Hematopoietic multipotent progenitor cell (in vitro differentiated cells): ENCODE measurements at places on chromosomes 12 and 14.

- no peak for DNase-seq
Measured at GRCh38 chr14:74065746-74066575, 18.3 kb downstream of the ALDH6A1 start.

GRCh38 chr14:81120501-81120900 is 100.3 kb downstream of the GTF2A1 start:
- DNase-seq, result no peak

- no peak for DNase-seq
Measured at GRCh38 chr14:105093431-105094192, 28.4 kb upstream of the GPR132 start.

DNA sequence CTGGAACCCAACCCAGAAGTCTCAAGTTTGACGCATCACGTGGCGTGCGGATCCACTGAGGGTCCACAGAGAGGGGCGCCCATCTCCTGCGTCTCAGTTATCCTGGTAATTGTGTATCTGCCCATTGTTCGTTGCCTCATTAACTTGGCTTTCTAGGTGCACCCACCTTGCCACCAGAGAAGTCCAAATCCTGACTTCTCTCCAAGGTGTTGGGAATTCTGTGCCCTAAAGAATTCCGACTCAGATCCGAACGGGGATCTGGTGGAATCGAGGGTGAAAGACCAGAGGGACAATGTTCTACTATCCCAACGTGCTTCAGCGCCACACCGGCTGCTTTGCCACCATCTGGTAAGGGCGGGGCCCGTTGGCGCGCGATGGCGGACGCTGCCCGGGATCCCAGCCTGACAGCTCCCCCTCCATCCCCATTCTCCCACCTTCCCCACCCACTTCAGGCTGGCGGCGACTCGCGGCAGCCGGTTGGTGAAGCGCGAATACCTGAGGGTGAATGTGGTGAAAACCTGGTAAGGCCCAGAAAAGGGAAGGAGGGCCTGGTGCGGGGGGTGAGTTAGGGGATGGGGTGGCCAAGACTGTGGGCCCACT is 481 bp downstream of the REC8 start:
- DNase-seq, result no peak

GRCh38 chr12:13128291-13128965 is 25.0 kb upstream of the GSG1 start:
- no peak for DNase-seq

DNA sequence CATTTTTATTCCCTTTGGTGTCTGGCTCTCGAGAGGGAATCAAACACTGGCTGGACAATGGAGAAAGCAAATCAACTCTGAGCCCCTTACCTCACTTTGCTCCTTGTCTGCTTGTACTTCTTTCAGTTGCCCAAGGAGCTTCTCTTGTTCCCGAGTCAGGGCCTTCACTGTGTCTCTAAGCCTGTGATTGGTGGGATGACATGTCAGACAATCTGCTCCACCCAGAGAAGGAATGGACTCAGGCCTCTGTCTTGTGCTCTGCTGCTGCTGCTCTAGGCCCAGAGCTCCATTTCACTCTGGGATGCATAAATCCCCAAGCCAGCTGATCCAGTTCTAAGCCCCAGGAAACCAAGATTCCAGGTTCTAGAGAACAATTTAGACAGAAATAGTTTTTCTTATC is 7.6 kb downstream of the CALCOCO1 start:
- DNase-seq, result no peak

GRCh38 chr14:72075649-72076334 is 143.6 kb downstream of the RGS6 start:
- no peak for DNase-seq

- no peak for DNase-seq
Measured at GRCh38 chr14:73723406-73723796, 9.2 kb upstream of the PNMA1 start.

- DNase-seq, result no peak
Measured at GRCh38 chr14:51481643-51482042, 170.1 kb upstream of the FRMD6 start.

GRCh38 chr12:124744659-124745464 is 118.8 kb downstream of the SCARB1 start:
- no peak for DNase-seq

- no peak for DNase-seq
Measured at GRCh38 chr14:94361682-94362081, 26.7 kb downstream of the SERPINA1 start.

DNA sequence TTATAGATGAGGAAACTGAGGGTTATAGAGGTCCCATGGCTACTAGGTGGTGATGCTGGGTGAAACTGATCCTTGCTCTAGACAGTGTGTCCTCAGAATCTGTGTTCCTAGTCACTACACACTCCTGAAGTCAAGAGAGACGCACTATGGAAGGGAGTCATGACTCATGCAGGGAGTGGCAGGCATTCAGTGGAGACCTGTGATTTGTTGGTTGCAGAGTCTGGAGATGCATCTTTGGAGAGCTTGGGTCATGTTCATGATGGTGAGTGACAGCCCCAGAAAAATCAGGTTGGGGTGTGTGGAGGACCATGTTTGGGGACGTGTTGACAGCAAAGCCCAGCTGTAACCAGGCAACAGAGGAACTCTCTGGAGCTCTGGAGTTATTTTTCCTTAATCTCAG is 38.0 kb upstream of the FBXO21 start:
- no peak for DNase-seq

DNA sequence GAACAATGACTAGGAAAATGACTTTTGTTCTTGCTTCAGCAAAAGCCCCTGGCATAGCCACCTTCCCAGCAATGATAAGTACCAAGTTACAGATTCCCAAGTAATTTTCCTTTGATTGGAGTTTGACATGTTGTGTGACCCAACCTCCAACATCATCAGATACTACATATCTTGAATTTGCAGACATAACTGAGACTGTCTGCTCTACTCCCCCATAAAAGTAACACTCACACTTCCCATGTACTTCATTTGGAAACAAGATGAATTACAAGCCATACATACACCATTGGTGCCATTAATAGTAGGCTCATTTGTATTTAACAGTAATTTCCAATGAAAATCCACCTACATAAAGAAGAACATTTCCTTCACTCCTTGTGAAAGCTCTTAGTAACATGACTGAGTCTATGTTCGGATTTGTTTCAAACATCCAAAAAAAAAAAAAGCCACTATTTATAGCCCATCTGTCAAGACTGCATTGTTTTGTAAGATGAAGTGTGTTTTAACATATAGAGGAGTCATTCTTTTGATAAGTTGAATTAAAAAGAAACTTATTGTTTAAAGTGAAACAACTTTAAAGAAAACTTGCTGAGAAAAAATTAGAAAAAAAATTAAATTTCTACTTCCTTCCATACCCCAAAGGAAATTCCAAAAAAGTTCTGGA is 12.0 kb upstream of the SLCO1A2 start:
- no peak for DNase-seq

DNA sequence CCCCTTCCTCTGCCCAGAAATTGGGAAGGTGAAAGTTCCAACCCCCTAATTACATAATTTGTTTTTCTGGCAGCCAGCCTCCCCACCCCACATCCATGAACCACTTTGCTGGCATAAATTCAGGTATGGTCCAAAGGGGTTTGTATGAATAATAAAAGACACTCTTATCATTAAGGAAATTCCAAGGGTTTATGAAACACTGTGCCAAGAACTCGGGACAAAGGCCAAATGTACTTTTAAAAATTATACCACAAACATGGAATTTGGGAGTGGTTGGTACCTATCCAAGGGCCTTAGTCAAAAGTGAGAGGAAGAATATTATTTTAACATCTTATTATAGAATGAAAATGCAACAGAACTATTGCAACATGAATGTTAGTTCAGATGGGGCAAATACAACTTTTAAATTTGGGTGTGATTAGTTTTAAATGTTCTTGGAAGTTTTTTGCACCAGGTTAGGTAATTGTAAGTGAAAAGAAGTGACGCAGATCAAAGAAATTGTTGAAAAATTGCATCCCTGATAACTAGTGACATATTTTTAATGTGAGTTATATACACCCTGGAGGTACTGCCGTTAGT is 217.8 kb downstream of the TMEM117 start:
- DNase-seq, result no peak

DNA sequence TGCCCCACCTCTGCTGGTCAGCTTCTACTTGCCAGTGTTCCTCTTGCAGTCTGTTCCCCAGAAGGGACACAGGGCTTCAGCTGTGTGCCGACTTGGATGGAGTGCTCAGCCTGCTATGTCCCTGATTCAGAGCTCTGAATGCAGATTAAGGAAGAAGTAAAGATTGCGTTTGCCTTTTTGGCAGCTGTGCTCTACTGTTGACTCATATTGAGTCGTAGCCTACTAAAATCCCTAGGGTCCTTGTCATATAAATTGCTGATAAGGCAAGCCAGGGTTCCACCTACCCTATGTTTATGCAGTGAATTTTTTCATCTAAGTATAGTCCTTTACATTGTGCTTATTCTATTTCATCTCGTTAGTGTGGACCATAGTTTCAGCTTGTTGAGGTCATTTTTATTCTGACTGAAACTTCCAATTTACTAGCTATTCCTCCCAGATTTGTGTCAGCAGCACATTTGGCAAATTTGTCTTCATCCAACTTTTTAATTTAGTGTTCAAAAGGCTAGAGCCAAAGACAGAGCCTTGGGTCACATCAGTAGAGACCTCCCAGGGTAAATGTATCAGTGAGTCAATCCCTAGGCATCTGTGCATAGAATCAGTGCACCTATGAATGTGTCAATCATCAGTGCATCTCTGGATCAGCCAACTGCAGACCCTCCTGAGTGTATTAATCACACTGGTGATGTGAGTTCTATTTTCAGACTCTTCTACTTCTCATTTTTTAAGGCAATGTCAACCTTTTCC is 31.9 kb downstream of the CACNA1C start:
- DNase-seq, result no peak
